ENCODE measurements at places on chromosomes 6 and 20. TPM values are rescaled to one million over a fixed set of nuclear protein-coding genes. Genes with fewer than 3 reads are reported as not detected.
A peak's percentile ranks its signal among the peaks of the same experiment; 100 is the strongest.

The HSPA1L gene
- 1.4 TPM for total RNA-seq

The SSTR4 gene
- not detected for total RNA-seq

The CASS4 gene
- total RNA-seq, result under 0.01 TPM

The ZSCAN9 gene
- 6.5 TPM for total RNA-seq

The HRH3 gene
- not detected for total RNA-seq

DNA sequence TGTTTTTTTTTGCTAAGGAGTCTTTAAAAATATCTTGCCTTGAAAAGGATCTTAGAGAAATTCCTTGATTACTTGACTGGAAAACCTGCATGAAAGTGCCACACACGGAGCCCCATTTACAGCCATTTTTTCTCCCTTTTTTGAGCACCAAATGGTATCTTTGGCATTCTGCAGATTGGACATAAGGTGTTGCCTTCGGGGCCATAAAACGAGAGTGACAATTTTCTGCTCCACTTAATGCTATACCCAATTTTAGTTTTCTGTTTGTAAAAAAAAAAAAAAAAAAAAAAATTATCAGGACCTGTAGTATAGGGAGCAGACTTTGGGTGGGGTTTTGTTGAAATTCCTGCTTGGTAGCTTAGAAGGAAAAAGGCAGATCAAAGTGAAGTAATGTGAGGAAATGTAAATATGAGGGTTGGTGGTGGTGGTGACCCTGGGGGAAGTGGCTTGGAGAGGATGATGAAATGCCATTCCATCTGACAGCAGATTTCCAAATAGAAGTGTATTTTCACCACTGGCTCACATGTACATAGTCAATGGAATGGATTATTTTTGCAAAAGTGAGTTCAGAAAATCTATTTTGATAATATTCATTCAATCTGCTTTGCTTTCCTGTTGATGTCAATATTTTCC lies 212.1 kb upstream of the SOX4 start:
- no peak for DNase-seq

DNA sequence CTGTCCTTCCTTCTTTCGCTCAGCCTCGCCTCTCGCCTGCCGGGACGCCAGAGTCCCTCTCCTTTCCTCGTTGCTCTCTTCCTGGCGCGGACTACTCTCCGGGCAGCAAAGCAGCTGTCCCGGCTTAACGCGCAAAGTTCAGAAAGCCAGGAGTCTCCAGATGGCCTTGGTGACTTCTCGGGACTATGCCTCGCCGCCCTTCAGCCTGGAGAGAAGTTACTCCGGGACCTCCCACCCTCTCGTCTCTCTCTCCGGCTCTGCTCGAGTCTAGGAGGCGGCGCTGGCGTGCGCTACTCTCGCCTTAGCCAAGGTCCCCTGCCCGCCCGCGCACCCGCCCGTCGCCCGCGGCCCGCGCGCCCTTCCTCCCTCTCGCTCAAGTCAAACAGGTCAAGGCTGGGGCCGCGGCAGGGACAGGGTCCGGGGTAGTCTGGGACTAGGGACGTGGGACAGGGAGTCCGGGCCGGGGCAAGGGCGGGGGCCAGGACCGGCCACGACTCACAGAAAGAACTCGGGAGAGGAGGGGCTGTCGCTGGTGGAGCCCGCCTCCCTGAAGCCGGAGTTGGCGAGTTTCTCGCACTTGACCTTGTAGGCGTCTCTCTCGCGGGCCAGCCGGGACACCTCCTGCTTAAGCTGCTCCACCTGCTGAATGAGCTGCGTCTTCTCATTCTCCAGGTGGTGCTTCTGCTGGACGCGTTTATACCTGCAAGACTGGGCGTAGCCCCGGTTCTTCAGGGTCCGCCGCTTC lies 1.5 kb downstream of the MAFB start:
- peak; percentile 16 for DNase-seq

- no peak for DNase-seq
These were observed 535.4 kb downstream of the EPM2A start for GRCh38 chr6:145199961-145200360.

DNA sequence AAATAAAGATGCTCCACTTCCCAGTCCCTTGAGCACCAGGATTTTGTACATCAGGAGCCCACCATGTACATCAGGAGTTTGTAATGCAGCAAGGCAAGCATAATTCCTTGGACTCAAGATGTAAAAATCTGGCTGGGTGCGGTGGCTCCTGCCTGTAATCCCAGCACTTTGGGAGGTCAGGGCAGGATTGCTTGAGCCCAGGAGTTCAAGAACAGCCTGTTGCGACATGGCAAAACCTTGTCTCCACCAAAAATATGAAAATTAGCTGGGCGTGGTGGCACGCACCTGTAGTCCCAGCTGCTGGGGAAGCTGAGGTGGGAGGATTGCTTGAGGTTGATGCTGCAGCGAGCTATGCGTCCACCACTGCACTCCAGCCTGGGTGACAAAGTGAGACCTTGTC lies 16.1 kb upstream of the MAP1LC3A start:
- no peak for DNase-seq
